ENCODE measurements at places on chromosomes 6 and 20.

- no peak for DNase-seq
Measured at GRCh38 chr6:98975421-98975820, 27.7 kb upstream of the FBXL4 start.

DNA sequence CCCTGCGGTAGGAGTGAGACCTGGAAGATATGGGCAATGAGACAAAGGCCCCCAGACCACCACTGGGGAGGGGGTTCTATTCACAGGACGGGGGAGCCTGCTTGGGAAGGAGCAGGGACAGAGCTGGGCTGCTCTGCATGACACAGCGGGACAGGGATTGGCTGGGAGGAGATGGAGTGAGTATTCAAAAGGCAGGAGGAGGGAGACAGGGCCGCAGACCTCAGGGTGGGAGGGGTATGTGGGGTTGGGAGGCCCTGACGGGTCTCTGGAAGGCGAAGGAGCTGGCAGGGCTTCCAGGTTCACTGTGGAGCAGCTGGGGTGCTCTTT is 60.8 kb upstream of the RPS6KA2 start:
- DNase-seq: no peak

DNA sequence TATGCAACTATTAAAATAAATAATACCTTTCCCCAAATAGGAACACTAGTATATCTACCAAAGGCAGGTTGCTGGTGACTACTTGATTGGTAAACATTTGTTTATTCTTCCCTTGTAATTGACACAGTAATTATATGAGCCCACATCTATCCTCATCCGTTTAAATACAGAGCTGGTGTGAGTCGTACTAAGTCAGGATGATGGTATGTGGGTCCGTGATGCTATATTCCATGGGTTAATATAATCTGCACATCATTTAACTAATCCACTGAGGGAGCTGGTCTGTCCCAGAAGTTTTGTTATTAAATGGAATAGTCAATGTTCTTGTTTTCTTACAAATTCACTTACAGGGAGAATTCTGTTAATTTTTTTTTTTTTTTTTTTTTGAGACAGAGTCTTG is 164.0 kb upstream of the AGPAT4 start:
- DNase-seq: no peak

GRCh38 chr6:46381579-46381978 is 109.7 kb downstream of the RCAN2 start:
- DNase-seq: no peak

GRCh38 chr6:155126727-155127439 is 131.8 kb downstream of the TIAM2 start:
- no peak for DNase-seq

GRCh38 chr20:9442858-9443257 is 71.5 kb upstream of the LAMP5 start:
- DNase-seq: no peak

DNA sequence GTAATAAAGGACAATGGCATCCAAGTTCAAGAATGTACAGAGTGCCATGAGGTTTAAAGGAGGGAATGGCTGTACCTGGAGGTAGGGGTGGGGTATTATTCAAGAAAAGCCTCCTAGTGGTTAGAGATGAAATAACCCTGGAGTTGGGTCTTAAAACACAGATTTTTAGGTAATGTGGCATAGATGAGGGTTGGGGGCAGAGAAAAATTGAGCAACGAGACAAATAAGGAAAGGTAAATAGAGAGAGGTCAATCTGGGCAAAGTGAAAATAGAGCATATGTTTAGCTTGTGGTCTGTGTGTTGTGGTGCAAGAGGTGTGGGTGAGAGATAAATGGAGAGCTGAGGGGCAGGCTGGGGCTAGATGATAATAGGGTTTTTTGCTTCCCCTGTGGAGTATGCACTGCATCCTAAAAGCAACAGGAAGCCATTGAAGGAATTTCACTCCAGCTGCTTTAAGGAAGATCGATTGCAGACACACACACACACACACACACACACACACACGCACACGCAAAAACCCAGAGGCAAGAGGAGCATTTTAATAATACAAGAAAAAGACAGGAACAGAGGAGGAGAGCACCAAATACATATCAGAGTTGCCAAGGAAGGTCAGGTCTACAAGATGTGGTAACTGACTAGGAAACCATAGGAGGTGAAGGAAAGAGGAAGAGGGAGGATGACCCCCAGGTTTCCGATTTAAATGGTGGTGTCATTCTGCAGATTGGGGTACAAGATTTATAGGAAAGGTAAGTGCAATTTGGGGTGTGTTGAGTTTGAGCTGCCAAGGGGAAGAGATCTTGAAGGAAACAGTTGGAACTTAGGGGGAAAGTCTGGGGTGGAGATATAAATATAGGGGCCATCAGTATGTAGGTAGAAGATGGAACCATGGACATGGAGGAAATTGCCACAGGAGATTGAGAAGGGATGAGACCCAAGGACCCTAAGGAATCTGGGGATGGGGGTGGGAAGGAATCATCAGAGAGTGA is 31.3 kb upstream of the ADGRF1 start:
- DNase-seq: no peak

Data from keratinocyte (primary cell).